Bronchial smooth muscle cell (primary cell): ENCODE measurements at places on chromosomes 13 and 19. TPM values are rescaled to one million over a fixed set of nuclear protein-coding genes. Genes with fewer than 3 reads are reported as not detected.

The CLC gene
- total RNA-seq = not detected in 2 replicates

The SHISA2 gene
- 0.09 and 0.32 TPM in 2 replicates for total RNA-seq

The RASIP1 gene
- 1.4 and 1.6 TPM in 2 replicates for total RNA-seq

The CGB2 gene
- not detected in 2 replicates for total RNA-seq

The LGI4 gene
- total RNA-seq = 0.47 and 0.52 TPM in 2 replicates

The ARL11 gene
- under 0.01 TPM in 1 of 2 replicates, not detected in the other for total RNA-seq

The SIGLEC10 gene
- total RNA-seq = not detected in 2 replicates
